Stimulated activated CD4-positive, alpha-beta T cell treated with anti-CD3 and anti-CD28 coated beads, TNF-alpha, amount 100 ng/mL, for 4 hours (primary cell): ENCODE measurements at places on chromosomes 2 and 18.

DNA sequence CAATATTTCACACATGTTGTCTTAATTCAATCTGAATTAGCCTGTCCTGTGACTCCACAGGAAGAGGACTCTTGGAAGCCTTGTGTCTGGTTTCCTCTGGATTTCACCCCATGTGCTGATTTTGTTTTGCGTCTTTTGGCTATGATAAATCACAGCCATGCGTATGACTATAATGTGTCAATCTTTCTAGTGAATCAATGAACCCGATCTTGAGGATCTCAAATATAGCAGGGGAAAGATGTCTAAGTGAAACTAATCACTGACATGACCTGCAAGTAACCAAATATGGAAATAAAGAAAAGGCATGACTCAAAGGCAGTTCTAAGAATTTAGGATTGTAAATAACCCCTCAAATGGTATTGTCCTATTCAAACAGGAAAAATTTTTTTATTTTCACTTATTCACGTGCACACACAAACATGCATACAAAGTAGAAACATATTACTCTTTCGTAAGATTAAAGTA is 8.2 kb downstream of the WDFY1 start:
- DNase-seq, result no peak

DNA sequence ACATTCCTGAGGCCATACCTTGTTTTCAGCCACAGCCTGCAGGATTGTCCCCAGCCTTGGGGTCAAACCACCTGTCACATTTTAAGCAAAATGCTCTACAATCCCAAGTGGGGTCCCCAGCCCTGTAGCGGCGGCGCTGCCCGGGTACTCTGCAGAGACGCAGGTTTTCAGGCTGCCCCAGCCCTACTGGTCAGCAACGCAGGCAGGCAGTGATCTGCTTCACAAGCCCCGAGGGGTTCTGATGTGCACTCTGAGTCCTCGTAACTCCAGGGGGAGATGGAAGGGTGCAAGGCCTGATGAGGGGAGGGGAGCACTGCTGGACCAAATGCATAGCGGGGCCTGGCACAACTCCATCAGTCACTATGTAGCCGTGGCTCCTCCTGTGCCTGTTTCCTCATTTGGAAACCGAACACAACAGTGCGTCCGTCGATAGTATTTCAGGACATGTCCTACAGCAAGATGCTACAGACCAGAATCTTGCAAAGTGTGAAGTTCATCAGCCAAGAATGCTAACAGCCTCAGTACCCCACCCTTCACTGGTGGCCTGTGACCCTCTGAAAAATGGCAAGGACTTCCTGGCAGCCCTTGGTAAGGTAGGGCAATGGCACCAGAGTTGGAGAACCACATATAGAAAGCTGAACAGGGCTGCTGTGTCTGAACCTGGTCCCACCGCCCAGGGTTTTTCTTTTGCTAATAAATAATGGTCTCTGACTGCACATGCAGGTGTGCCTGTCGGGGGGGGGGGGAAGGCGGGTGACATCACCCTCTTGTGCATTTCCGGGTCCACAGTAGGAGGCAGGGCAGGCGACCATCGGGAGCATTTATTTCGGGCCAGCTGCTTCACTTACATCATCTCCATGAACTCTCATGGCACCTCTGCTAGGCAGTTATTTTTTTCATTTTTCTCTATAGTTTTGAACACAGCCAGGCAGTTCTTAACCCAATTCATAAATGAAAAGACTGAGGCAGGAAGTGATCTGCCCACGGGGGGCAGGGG is 50.6 kb upstream of the TFCP2L1 start:
- no peak for DNase-seq

GRCh38 chr2:210626849-210627248 is 70.5 kb downstream of the CPS1 start:
- no peak for DNase-seq

DNA sequence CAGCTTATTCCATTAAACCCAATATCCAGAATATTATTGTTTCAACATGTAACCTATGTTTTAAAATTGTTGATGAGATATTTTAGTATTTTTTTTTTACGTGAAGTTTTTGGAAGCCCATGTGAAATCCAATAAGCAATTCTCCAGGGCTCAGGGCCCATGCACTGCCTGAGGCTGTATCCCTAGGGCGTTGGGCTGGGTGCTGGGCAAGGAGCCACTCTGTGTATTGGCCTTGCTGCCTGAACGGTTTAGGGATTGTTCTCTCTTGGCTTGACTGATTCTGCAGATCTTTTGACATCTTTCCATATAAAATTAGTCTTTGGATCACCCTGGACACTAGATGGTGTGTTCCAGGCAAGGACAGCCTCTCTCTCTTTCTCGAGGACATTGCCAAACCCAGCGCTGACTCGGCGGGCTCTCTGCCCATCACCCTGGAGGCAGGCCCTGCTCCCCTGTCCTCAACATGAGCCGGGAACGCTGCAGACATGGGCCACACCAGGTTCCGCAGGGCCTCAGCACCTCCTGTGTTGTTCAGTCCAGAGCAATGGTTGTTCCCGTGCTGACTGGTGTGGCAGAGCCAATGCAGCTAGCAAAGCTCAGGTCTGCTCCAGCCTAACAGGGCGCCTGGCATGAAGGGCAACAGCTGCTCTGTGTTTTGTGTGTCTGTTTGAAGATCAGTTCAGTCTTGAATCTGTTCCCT is 163.0 kb downstream of the SEPTIN10 start:
- DNase-seq, result no peak
